ENCODE measurements at places on chromosomes 1 and 21.

DNA sequence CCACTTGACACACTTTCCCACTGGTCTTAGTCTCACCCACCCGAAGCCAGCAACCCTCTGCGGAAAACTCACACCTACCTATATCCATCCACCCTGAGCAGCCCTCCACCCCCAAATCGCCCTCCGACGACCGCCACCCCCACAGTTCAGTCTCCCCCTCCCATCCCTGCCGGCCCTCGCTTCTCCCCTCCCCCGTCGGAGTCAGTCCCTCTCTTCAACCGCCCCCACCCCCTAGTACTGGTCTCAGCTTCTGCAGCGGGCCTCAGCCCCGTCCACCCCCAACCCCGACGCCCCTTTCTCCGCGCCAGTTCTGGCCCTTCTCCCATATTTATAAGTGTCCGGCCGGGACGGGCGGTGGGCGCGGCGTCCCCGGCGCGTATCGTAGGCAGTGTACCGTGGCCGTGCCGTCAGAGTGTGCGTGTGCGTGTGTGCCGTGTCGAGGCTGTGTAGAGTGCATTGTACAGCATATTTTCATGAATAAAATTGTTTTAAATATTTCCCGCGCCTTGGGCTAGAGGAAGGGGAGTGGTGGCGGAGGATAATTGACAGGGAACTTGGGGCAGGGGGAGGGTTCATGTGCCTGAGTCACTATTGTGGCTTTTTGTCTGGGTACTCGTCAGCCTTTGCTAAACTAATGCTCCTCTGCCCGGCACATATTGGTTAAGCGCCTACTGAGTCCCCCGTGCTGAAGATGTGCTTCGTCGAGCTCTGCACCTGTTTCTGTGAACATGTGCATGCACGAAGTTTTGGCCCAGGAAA is 22.0 kb downstream of the FOXO6 start:
- DNase-seq, result peak; percentile 72

GRCh38 chr1:215376544-215377264 is 190.4 kb upstream of the KCTD3 start:
- no peak for DNase-seq

DNA sequence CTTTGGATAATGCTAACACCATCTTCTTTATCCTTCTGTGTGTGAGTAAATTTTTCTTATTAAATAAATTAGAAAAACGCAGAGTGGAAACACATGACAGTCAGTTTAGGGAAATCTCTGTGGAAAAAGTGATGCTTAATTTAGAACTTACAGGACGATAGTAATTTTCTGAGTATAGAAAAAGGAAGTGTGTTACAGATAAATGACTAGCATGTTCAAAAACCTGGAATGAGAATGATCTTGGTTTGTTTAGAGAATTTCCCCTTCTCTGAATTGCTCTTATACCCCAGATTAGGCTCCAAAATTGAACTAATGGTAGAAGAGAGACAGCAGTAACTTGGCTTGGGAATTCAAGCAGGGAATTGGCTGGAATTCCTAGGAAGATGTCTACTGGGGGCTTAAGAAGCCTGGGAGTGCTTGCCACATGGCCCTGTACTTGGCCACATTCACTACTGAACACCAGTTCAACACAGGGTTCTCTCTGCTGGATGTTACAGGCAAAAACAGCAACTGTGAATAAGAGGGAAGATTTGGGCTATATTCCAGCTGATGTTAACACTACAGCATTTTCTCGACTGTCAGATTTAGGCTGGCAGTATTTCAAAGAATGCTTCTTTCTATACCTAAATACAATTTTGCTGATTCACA is 1004.2 kb downstream of the TTLL7 start:
- DNase-seq, result no peak

GRCh38 chr1:185663332-185663731 is 70.9 kb upstream of the HMCN1 start:
- DNase-seq, result no peak

DNA sequence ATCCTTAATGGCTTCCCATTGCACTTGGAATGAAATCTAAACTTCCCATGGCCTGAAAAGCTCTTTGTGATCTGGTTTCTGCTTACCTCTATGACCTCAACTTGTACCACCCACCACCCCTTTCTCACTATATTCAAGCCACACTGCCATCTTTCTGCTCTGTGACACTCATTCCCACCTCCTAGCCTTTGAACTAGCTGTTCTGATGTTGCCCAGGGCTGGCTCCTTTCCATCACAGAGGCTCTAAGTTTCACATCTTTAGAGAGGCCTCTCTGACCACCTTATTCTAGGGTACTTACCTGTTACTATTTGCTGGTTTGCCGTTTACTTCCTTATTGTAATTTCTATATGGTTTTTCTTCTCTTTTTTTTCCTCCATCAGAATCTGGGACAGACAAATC is 4.2 kb downstream of the MPZL1 start:
- no peak for DNase-seq

Measured in islet precursor cell (in vitro differentiated cells).